ENCODE measurements at places on chromosomes 2 and 18.

- no peak for DNase-seq
Measured at GRCh38 chr2:120300385-120300784, 45.6 kb upstream of the INHBB start.

DNA sequence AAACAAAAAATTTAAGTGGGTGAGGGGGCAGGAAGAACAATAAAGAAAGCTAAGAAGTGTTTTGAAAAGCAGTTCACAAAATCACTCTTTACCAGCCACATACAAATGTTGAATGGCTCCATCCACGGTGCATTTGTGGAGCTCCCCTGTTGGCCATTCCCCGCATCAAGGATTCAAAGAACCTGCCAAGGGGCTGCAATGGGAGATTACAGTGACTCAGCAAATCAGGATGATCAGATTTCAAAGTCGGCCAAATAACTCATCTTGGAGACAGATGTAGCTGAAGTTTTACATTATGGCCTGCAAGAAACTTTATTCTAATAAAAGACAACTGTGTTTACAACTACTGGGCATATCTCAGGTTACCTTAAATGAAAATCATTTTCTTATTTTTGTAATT, 26.9 kb downstream of the COL4A3 start:
- DNase-seq, result no peak

- no peak for DNase-seq
Measured at GRCh38 chr2:15630978-15631719, 39.5 kb downstream of the DDX1 start.

GRCh38 chr18:7982216-7982615, 415.1 kb downstream of the PTPRM start:
- DNase-seq, result no peak

DNA sequence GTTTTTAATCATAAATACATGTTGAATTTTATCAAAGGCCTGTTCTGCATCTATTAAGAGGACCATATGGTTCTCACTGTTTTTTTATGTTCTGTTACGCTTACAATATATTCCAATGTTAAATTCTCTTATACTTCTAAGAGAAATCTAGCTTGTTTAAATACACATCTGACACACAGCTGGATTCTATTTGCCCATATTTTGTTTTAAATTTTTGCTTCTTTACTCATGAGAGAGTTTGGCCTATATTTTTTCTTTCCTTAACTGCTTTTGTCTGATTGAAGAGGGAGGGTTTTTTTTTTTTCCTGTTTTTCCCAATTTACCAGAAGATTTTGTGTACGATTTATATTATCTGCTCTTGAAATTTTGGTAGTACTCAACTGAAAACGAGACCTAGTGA, 34.9 kb downstream of the RNF144A start:
- no peak for DNase-seq

DNA sequence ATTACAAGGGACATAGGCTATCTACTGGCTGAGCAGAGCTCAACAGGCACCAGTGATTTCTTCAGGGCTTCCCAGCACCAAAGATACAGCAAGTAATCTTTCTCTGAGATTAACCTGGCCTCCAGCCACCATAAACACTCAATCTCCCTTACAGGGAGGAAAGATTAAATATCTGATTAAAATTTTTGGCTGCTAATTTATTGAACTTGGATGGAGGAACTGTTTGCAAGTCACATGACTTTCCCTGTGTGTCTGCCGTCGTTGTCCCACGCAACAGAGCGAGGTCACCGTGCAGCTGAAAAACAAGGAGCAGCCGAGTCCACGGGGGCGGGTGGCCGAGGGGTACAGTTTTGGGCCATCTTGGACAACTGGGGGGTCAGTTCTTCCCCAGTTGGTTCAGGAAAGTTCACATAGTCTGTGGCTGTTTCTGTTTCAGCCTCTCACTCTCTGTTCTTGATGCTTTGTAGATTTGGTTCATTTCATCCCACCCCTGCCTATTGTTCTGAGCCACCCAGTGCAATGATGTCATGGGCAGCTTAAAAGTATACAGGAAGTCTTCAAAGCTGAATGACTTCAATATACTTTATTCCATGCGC, 186.8 kb upstream of the CTAGE1 start:
- DNase-seq, result no peak

- no peak for DNase-seq
Measured at GRCh38 chr2:173407646-173408045, 53.0 kb downstream of the CDCA7 start.

- DNase-seq, result no peak
Measured at GRCh38 chr18:54958704-54959625, at the start of gene CCDC68. CCDC68 (minus strand) TSS chr18:54959461; CDS start chr18:54942791, 16,670 bp downstream.

DNA sequence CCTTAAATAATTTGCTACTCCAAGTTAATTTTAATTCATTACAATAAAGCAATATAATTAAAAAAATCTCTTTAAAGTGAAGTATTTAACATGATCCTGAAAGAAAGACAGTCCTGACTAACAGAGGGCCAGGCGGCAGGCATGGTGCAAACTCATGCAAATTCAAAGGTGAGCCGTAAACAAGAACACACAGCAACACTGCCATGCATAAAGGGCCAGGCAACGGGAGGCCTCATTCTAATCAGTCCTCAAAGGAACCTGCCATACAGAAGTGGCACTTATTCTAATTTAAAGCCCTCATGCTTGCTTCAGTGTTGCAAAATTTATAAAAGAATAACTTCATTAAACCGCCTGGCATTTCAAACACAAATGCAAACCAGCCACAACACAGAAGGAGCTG, 277.0 kb downstream of the ZNF521 start:
- DNase-seq, result no peak

GRCh38 chr18:293536-293935, 25.7 kb upstream of the THOC1 start:
- no peak for DNase-seq

GRCh38 chr2:24454294-24454693, 36.8 kb upstream of the NCOA1 start:
- no peak for DNase-seq

- DNase-seq, result no peak
Measured at GRCh38 chr2:47201224-47201623, 46.1 kb upstream of the STPG4 start.

DNA sequence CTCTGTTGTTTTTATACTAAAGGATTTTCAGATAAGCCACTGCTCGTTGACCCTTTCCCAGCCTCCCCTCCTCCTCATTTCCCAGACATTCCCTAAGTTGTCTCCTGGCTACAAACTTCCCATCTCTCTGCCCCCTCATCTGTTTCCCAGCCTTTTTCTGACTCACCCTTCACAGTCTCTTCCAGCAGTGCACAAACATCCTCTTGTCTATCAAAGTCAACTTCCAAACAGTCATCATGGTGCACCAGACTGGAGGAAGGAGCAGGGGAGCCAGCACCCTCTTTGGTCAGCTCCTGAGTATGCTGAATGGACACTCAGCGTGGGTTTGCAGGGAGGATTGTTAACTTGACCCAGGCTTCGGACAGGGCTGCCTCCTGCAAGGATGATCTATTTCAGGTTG, 26.6 kb upstream of the SPRED2 start:
- no peak for DNase-seq

GRCh38 chr2:187942876-187943275, 348.8 kb upstream of the GULP1 start:
- DNase-seq, result no peak

GRCh38 chr18:24474406-24474805, 14.0 kb downstream of the HRH4 start:
- no peak for DNase-seq

GRCh38 chr2:225616372-225616771, 216.9 kb downstream of the NYAP2 start:
- no peak for DNase-seq

DNA sequence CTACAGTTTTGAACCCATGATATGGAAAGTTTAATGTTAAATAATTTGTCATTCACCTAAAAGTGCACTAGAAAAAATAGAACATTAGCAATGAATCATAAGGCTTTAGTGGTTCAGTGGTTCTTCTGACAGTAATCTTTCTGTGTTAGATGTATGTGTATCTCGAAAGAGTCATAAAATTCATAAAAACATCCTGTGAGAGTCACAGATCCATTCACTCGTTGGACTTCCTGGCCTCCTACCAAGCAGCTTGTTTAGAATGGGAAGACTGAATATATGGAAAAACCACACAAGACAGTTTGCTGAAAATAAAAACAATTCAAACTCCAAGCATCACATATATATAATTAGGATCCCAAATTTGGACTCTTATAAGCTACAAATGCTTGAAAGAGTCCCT, 34.8 kb downstream of the ADNP2 start:
- no peak for DNase-seq

GRCh38 chr2:237652854-237653253, 25.5 kb downstream of the LRRFIP1 start:
- no peak for DNase-seq

DNA sequence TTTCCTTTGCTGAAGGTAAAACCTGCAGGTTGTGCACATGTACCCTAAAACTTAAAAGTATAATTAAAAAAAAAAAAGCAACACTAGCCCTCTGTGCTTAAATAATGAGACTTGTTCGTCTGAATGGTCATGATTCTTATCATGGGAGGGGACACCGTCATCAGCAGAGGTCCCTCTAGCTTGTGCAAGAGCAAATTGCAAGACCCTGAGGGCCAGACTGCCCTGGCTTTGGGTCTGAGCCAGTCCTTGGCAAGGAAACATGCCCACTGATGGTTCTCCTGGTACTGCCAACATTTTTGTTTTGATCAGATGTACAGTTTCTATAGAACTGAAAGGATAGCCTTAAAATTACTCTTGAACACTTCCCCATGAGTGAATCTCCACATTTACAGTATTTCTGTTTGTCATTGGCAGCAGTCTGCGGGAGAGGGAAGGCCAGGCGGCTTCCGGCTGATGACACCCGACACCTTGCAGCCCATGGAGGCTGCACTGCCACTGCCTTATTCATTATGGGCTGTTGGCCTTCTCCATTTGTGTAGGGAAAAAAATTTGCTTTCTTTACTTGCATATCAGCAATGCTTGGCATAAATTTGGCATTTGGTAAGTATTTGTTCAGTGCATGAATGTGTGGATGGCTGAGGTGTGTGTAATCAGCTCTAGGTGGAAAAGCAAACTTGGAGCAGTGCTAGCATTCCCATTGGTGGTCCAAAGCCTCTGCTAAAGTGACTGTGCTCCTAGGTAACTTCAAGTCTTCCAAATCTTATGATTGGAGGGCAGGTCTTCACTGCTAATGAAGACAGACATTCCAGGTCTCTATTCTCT, 161.6 kb upstream of the ALKAL2 start:
- no peak for DNase-seq

GRCh38 chr2:143692162-143692561, 562.9 kb downstream of the ARHGAP15 start:
- DNase-seq, result no peak

GRCh38 chr2:231621051-231621879, 28.6 kb downstream of the TEX44 start:
- peak; percentile 83 for DNase-seq

DNA sequence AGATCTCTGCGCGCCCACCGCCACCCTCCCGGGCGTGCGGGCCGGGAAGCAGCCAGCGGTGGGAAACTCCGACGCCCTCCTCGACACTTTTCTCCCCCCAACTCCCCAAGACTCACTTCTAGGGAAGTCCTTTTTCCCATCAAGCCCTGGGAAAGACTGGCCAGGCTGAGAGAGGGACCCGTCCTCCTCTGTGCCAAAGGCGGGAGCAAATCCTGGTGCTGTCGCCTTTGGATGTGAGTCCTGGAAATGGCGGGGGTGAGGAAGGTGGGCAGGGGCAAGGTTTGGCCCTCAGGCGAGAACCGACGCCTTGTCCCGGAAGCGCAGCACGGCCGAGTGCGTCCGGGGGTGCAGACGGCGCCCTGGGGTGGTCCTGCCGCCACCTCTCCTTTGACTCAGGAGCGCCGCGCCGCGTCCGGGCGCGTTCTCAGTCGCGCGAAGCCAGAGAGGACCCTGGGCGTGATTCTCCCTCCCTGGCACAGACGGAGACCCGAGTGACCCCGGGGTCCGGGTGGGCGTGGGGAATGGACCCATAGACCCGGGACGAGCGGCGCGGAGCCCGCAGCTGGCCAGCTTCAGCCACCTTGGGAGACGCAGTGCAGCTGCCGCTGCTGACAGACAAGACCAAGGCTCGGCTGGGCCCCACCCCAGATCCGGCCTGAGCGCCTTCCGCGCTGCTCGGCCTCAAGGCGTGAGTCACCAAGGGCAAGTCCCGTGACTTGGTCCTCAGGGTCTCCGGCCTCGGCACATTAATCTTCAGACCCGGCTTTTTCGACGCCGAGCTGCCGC, 3.5 kb upstream of the LBX2 start:
- peak; percentile 28 for DNase-seq

- DNase-seq, result no peak
Measured at GRCh38 chr2:45316576-45317338, 294.3 kb downstream of the SRBD1 start.

DNA sequence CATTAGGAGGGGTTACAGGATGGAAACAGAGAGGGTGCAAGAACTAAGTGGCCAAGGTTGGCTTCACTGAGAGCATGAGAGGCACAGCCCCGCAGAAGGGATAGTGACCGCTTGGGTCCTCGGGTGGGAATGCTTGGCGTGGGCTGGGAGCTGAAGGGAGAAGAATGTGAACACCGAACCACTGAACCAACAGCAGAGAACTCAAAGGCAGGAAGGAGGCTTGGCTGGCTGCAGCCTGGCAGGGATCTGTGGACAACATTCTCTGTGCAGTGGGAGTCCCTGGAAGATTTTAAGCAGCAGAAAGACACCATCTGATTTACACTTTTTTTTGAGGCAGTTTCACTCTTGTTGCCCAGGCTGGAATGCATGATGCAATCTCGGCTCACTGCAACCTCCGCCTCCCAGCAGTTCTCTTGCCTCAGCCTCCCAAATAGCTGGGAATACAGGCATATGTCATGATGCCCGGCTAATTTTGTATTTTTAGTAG, 33.9 kb downstream of the SOWAHC start:
- DNase-seq, result no peak

GRCh38 chr2:65508225-65508624, 75.8 kb upstream of the SPRED2 start:
- no peak for DNase-seq

DNA sequence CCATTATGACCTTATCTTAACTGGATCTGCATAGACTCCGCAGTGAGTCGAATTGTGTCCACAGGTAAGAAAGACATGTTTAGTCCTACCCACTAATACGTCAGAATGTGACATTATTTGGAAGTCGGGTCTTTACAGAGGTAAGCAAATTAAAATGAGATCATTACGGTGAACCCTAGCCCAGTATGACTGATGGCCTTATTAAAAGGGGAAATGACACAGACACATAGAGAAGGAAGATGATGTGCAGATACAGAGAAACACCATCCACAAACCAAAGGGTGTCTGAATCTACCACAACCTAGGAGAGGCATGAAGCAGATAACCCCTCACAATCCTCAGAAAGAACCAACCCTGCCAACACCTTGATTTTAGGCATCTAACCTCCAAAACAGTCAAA, 135.6 kb downstream of the GALNT1 start:
- DNase-seq, result no peak

DNA sequence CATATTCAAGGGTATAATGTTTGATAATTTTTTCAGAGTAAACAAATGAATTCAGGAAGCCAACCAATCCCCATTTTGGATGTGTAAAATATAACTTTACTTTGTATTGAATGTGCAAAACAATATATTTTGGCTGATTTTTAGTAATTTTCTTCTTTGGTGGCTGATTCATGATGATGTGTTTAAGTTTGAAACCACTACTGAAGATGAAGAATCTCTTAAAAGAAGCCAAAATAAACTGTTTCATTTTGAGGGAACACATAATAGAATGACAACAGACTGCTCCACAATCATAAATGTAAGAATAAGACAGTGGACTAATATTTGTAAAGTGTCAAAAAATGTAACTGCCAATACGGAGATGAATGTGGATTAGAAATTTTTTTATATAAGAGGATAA, 52.5 kb upstream of the TRIM43 start:
- no peak for DNase-seq

Data from bone marrow (tissue), 2 donors.